Fibroblast of skin of right biceps (primary cell): ENCODE measurements at places on chromosomes 7 and 10.
A peak's percentile ranks its signal among the peaks of the same experiment; 100 is the strongest.

DNA sequence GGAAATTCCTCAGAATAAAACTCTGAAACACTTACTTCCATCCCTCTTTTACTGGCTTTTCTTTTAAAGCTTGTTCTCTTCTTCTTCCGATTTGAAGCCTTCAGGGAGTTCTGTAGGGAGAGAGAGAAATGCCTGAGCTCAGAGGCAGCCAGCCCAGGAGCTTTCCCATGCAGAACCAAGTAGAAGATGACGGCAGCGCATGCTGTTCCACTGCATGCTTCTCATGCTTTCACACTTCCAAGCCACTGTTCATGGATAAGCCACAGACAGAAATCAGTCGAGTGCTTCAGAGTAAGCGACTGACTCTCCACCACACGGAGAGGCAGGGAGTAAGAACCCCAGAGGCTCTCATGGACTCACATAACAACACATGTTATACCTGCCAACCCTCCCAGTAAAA, 237.3 kb downstream of the DGKI start:
- peak; percentile 8 for DNase-seq

DNA sequence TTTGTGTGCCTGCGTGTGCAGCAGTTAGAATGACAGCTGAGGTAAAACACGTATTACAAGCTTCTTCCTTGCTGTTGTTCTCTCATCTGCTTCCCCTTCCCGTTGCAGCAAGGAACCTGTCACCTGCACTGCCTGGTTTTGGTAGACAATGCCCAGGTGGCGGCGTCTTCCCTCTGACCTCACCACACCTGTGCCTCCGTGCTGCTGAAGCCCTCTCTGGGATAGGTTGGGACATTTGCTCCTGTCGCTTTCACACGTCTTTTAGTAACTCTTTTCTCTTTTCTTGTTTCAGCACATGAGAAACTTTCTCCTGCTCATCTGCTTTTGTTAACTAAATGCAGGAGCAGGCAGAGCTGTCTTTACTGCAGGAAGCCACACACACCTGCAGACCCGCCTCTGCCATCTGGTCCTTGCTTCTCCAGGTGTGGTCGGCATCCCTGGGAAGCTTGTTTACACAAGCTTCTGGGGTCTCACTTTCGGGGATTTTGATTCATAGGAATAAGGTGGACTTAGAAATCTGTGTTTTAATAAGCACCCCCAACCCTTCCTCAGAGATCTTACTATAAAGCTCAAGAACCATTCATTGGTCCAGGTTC, 60.7 kb upstream of the EXOC6 start:
- DNase-seq, result no peak

GRCh38 chr7:116953906-116954838, 871 bp downstream of the ST7 start:
- DNase-seq, result peak; percentile 93

DNA sequence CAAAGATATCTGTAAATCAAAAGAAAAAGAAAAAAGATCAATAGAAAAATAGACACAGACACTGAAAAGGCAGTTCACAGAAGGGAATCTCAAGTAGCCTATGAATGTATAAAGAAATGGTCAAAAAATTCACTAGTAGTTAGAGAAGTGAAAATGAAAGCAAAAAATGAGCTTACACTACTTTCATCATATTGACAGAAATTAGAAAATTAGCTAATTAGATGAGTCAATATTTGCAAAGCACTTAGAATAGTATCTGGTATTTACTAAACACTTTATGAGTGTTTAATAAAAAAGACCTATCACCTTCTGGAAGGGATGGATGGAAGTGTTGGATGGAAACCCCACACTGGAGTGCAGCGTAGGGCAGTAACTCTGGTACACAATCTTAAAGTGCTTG, 1.7 kb upstream of the CFAP58 start:
- DNase-seq, result no peak

GRCh38 chr10:15370212-15370855, 755 bp downstream of the FAM171A1 start:
- peak; percentile 39 for DNase-seq

GRCh38 chr10:43739161-43739560, 90.5 kb upstream of the ZNF32 start:
- DNase-seq, result peak; percentile 69

GRCh38 chr7:78523930-78524329, 725.4 kb downstream of the PHTF2 start:
- no peak for DNase-seq

DNA sequence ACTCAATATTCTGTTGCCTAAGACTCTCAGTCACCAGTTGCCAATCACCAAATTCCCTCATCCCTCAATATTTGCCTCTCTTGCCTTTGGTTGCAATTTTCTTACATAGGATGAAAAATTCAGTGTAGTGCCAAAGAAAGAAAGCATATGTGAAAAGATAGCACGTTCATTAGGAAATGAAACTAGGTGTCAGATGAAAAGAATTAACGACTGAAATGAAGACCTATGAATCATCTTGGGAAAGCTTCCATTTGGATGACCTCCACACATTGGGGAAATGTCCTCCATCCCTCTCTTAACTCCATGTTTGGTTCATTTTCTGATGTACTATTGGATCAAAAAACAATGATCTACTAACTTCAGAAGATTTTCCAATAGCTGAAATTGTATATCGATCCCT, 145.1 kb upstream of the MEOX2 start:
- DNase-seq, result no peak

DNA sequence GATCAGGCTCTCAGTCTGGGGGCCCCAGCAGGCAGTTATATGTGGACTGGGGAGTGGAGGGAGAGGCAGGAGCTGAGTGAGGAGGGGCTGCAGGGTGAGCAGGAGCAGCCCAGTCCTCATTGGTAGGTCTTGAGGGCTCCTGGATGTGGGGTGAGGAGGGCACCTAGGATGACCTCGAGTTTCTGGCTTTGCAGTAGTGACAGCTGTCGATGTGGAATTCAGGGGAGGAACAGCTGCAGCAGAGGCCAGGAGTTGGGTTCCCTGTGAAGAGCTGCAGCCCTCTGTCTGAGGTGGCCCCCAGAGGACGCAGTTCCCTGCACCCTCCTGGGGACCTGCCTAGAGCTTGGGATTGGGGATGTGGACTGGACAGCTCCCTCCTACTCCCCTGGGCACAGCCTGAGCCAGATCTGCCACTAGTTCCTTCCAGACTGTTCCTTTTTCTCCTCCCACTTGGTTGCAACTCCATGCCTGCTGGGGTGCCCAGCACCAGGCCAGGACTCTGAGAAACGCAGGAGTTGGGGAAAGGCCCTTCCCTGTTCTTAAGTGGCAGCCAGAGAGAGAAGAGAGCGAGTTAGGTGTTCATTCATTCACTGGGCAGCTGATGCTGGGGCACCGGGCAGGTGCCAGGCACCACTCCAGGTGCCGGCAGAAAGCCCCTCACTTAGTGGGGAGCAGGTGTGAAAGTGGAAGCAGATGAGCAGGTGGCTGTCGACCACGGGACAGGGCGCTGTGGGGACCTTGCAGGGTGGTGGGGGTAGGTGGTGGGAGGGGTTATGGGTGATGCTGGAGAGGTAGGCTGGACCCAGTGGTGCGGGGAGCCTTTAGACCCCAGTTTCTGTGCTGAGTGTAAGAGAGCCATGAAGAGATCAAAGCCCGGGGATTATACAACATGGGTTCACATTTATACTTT, 57.9 kb downstream of the PRF1 start:
- no peak for DNase-seq

- DNase-seq, result no peak
Observed at GRCh38 chr10:113165673-113166072, 215.6 kb downstream of the TCF7L2 start.

DNA sequence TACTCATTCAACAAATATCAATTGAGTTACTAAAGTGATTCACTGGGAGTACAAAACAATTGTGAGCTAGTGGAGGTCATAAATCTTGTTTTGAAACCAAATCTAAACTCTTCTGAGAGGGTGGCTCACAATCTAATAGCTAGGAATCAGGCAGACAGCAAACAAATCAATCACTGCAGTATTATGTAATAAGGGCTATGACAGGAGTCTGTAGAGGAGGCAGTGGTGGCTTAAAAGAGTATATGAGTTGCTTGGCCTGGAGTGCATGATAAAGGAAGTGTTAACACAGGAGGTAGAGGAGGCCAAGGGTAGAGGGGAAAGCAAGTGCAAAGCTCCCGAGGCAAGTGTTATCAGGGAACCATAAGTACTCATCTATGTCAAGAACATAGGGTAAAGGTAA, 16.5 kb downstream of the MYPN start:
- no peak for DNase-seq

DNA sequence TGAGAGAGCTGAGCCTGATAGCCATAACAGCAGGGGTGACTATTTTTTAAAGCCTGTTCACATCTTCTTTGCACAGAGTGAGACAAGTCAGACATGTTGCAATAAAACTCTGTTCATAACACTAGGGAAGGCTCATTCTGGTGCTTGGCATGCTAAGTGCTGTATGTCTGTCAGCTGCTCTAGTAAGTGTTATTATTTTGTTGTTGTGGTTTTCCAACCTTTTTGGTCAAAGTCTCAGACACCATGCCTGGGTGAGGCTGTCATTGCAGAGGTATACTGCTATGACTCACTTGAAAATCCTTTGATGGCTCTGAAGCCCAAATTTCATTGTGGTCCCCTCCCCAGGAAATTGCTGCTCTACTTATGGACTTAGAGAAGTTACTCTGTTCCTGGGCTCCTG, 129.7 kb downstream of the ADRA2A start:
- no peak for DNase-seq

DNA sequence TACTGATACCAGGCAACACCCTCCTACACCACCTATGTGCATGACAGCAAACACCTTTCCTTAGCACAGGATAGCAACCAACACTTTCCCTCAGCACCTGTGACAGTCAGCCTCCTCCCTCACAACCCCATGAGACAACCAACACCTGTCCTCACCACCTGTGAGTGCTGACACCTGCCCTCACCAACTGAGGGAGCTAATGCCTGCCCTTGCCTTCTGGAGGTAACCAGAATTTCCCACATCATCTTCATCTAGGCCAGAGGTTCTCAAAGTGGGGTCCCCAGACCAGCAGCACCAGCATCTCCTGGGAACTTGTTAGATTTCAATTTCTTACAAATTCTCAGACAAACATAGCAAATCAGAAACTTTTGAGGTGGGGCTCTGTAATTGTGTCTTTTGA, 112.5 kb downstream of the GRID1 start:
- no peak for DNase-seq

GRCh38 chr10:131159771-131160170, 151.8 kb downstream of the TCERG1L start:
- DNase-seq, result no peak

GRCh38 chr10:6045878-6046772, 16.0 kb downstream of the IL2RA start:
- no peak for DNase-seq

GRCh38 chr7:97868788-97869187, 3.4 kb downstream of the ASNS start:
- DNase-seq, result peak; percentile 51

- DNase-seq, result no peak
Observed at GRCh38 chr10:73043766-73044377, 52.8 kb downstream of the P4HA1 start.

DNA sequence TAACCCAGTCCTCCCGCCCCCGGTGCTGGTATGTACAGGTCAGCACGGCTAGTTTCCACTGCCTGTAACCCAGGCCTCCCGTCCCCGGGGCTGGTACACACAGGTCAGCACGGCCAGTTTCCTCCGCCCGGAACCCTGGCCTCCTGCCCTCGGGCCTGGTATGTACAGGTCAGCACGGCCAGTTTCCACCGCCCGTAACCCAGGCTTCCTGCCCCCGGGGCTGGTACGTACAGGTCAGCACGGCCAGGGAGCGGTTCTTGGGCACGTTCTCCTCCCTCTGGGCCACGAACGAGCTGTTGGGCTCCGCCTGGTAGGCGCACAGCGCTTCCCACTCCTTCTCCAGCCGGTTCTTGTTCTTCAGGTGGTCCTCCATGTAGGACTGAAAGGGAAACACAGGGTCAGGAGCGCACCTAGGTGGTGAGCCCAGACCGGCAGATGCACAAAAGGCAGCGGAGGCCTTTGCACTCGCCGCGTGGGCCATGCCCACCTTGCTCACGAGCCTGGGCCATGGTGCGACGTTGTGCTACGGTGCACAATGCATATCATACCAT, 284.4 kb downstream of the DNAJB6 start:
- DNase-seq, result no peak

- DNase-seq, result no peak
Observed at GRCh38 chr7:5396542-5396941, 27.1 kb downstream of the TNRC18 start.

GRCh38 chr7:80087771-80088170, 46.9 kb upstream of the GNAI1 start:
- DNase-seq, result no peak

- no peak for DNase-seq
Observed at GRCh38 chr7:26594553-26594952, 269.8 kb downstream of the SKAP2 start.

- peak; percentile 60 for DNase-seq
Observed at GRCh38 chr10:5666008-5666840, at the start of gene ASB13. ASB13 (minus strand) TSS chr10:5666595; CDS start chr10:5666551, 44 bp downstream.

DNA sequence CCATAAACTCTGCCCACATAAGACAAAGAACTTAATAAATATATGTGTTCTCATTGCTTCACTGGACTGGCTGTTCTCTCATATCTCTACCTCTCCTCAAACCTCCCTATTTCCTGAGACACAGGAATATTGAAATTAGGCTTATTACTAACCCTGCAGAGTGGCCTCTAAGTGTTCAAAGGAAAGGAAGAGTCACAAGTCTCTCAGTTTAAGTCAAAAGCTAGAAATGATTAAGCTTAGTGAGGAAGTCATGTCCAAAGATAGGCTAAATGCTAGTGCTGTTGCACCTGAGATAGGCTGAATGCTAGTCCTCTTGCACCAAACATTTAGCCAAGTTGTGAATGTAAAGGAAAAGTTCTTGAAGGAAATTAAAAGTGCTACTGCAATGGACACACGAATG, 41.1 kb downstream of the GNAI1 start:
- DNase-seq, result no peak

DNA sequence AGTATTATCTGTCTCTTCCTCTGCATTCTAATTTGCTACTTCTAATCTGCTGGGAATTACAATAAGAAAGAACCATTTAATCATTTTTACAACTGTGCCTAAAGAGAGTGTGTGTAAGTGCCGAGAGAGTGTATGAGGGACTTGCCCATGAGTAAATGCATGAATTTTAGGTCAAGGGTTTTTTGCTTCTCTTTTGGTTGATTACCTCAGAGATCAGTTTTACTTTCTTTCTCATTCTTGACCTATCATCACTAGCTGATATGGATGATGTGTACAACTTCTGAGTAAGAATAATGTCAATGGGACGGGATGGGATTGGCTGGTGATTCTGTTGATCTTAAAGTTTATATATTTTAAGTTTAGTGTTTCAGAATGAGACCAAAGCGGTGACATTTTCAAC, 47.8 kb downstream of the IKZF1 start:
- DNase-seq, result no peak

GRCh38 chr10:31058795-31059703, 27.4 kb upstream of the ZNF438 start:
- DNase-seq, result no peak
